ENCODE measurements at places on chromosomes 16 and 17.

- no peak for DNase-seq
Measured at GRCh38 chr17:20035501-20035900, 26.3 kb downstream of the SPECC1 start.

DNA sequence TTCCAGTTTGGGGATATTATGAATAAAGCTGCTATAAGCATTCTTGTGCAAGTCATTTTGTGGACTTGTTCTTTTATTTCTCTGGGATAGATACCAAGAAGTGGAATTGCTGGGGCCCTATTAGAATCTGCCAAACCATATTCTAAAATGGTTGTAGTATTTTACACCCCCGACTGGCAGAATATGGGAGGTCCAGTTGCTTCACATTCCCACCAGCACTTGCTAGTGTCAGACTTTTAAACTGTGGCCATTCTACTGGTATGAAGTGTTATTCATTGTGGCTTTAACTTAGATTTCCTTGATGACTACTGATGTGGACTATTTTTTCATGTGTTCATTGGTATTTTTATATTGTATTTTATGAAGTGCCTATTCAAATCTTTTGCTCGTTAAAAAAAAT, 18.1 kb upstream of the NUP93 start:
- no peak for DNase-seq

DNA sequence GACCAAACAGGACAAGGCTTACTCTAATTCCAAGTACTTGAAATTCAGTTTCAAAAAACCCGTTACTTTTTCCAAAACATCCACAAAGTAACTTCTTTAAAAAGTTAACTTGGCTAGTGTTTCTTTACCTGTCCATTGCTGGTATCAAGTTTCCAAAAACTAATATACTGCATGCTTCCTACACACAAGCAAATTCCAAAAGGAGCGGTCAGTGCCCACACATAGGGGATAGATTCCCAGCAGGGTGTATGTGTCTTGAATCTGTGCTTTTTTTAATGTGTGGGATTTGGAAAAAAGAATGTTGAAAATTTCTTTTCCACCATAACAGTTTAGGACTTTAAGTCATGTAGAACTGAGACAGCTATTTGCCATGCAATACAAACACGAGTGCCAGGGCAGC, 367.8 kb upstream of the SOX9 start:
- DNase-seq, result no peak

- DNase-seq, result no peak
Measured at GRCh38 chr17:27532269-27533263, 76.3 kb downstream of the KSR1 start.

DNA sequence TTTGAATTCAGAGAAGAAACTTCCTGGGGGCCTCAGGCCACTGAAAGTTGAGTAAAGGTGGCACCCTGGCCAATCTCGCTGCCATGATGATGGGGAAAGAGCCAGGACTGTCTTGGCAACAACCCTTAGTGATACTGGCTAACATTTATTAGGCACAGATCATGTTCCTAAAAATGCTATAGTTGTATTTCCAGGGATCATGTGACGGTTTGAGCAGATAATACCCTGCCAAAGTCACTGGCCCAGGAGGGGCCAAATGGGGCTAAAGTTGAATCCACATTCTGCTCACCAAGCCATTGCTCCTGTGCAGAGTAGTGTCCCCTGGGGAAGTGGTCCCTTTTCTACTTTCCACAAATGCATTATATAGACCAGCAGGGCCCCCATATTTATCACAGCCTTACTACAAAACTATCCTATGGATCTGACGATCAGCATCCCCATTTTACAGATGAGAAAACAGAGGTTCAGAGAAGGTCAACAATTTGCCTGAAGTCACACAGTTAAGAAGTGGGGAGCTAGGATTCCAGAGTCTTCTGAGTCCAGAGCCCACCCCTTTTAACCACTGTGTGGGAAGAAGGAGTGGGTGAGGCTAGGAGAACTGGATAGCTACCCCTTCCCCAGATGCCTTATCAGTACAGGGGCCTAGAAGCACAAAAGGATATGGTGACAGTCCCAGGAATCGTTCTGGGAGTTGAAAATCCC, 300.0 kb upstream of the IRX3 start:
- no peak for DNase-seq

DNA sequence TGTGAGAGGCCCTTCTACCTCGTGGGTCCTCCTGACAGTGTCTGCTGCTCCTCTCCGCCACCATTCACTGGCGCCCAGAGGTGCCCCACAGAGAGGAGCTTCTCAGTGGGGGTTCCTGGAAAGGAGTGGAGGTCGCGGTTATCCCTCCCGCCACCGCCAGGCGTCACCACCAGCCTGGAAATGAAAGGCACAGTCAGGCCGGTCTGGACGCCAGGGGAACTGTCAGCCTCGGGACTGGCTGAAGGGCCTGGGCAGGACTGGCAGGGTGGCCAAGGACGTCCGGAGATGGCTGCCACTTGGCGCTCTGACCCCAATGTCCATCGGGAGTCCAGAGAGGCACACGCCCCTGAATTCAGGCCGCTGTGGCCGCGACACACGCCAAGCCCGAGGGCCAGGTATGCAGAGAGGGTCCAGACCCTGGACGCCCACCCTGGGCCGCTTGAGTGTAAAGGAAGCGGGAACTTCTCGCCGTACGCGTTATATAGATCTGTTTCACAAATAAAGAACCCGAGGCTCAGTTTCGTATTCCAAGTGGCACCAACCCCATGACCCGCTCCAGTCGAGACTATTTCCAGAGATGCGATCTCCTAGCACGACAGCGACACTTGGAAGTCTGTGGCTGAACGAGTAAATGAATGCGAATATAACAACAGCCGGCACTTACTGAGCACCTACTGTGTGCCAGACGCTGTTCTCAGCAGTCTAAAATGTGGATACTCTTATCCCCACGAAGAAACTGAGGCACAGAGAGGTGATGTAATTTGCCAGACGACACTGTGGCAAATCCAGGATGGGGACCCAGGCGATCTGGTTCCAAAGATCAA, 7.6 kb upstream of the NXPH3 start:
- peak; percentile 59 for DNase-seq

GRCh38 chr17:58332778-58333735, 4.5 kb upstream of the TSPOAP1 start:
- peak; percentile 58 for DNase-seq

DNA sequence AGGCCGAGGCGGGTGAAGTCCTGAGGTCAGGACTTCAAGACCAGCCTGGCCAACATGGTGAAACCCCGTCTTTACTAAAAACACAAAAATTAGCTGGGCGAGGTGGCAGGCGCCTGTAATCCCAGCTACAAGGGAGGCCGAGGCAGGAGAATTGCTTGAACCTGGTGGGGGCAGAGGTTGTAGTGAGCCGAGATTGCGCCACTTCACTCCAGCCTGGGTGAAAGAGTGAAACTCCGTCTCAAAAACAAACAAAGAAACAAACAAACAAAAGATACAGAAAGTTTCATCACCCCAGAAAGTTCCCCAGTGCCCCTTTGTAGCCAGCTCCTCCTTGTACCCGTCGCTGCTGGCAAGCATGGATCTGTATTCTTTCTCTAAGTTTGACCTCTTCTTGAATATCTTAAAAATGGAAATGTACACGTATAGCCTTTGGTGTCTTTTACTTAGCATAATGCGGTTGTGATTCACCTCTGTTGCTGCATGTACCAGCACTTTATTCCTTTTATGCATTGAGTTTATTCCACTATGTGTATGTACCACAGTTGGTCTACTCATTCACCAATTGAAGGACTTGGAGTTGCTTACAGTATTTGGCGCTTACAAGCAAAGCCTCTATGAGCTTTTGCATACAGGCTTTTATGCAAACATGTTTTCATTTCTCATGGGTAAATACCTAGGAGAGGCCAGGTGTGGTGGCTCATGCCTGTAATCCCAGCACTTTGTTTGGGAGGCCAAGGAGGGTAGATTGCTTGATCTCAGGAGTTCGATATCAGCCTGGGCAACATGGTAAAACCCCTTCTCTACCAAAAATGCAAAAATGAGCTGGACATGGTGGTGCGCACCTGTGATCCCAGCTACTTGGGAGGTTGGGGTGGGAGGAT, 87.5 kb upstream of the CLEC18A start:
- no peak for DNase-seq

- DNase-seq, result no peak
Measured at GRCh38 chr17:36461330-36462110, 25.0 kb upstream of the ZNHIT3 start.

DNA sequence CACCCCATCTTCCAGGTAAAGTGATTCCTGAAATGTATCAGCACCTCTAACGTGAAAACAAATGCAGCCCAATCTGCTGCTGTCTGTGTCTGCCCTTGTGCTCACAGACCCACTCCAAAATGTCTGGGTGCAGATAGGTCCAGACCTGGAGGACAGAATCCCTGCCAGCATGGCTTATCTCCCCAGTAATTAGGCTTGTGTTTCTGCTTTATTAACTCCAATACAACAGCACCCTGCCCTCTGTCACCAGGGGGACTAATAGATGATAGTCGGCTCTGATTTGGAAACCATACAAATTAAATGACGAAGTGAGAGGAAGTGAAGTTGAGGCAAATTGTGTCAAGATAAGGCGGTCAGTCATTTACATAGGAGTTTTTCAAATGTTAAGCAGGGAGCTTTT, 608.3 kb upstream of the SALL1 start:
- DNase-seq, result no peak

- no peak for DNase-seq
Measured at GRCh38 chr16:50259334-50260205, 6.8 kb upstream of the ADCY7 start.

DNA sequence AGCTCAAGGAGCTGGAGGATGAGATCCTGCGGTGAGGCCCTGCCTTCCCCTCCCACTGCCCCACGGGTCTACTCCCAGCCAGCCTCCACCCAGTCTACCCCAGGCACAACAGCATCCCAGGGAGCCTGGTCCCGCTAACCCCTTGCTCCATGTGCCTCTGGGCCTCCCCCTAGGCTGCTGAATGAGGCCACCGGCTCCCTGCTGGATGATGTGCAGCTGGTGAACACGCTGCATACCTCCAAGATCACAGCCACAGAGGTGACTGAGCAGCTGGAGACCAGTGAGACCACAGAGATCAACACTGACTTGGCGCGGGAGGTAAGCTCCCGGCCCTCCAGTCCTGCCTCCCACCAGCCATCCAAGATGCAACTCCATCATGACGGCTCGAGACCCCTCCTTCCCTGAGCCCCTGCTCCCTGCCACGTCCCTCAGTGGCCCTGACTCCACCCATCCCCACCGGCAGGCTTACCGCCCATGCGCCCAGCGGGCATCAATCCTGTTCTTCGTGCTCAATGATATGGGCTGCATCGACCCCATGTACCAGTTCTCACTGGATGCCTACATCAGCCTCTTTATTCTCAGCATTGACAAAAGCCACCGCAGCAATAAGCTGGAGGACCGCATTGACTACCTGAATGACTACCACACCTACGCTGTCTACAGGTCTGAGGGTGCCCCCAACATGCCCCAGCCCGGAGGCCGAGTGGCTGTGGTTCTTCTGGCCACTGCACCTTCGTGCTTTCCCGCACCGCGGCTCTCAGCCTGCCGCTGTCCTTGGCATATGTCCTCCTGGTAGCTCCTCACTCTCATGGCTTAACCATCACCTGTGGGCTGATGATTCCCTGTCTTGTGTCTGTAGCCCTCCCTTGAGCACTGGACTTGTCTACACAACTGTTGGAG, 15.0 kb upstream of the KDM6B start:
- no peak for DNase-seq

- no peak for DNase-seq
Measured at GRCh38 chr16:67350324-67350723, 23.7 kb downstream of the LRRC36 start.

DNA sequence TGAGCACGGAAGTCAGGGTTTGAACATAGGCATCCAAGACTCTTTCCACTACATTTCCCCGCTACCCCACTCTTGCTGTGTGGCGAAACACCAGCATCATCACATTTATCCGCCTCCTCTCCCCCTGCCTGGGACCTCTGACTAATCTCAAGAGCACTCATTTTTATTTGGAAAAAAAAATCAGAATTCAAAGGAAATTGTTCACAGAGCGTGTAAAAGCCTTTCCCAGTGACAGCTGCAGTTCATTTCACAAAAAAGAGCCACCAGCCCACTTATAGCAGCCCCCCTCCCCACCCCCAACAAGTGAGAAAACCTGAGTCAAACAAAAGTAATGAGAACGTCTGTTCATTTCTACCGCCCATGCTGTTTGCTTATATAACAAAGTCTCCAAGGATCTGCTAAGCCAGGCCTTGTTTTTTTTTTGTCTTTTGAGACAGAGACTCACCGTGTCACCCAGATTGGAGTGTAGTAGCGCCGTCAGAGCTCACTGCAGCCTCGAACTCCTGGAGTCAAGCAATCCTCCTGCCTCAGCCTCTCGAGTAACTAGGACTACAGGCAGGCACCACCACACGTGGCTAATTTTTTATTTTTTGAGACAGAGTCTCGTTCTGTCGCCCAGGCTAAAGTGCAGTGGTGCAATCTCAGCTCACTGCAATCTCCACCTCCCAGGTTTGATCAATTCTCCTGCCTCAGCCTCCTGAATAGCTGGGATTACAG, 48.3 kb upstream of the HAPSTR1 start:
- DNase-seq, result no peak

GRCh38 chr17:21522755-21523336, 146.7 kb downstream of the KCNJ12 start:
- no peak for DNase-seq
